Activated CD4-positive, alpha-beta memory T cell treated with anti-CD3 and anti-CD28 coated beads for 36 hours (primary cell): ENCODE measurements at places on chromosomes 3 and 15. TPM values are rescaled to one million over a fixed set of nuclear protein-coding genes. Genes with fewer than 3 reads are reported as not detected.
A peak's percentile ranks its signal among the peaks of the same experiment; 100 is the strongest.

- no peaks in the 10 kb centered on the region for H3K27me3 ChIP-seq
- no peak overlapping the region for H3K27ac ChIP-seq
- no peaks in the 10 kb centered on the region for H3K36me3 ChIP-seq
- no peak overlapping the region for H3K4me3 ChIP-seq
- no peak for DNase-seq
These were observed 57.4 kb upstream of the TRAK1 start for GRCh38 chr3:42033741-42034140.

DNA sequence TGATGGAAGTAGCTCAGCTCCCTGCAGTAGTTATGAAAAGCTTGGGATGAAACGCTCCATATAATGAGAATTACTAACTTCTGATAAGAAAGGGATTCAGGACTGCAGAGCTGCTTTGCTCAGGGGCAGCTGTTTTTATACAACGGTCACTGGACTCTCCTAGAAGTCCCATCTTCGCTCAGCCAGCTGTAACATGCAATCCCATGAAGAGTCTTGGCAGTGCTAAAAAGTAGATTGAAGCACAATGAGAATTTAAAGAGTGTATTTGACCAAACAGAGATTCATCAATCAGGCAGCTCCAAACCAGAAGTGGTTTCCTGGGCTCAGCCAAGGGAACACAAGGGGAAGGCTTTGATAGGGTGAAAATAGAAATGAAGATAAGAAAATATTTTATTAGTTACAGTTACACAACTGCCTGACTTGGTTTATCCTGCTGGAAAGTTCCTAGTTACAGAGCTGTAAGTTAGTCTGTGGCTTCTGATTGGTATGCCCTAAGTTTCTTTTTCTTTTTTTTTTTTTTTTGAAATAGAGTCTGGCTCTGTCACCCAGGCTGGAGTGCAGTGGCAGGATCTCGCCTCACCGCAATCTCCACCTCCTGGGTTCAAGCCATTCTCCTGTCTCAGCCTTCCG is 24.1 kb downstream of the SIDT1 start:
- H3K4me3 ChIP-seq: no peak overlapping the region
- peaks cover 2% of the 10 kb centered on the region for H3K36me3 ChIP-seq

GRCh38 chr3:102087236-102087635 is 237.9 kb downstream of the NFKBIZ start:
- H3K4me3 ChIP-seq: no peak overlapping the region
- no peaks in the 10 kb centered on the region for H3K27me3 ChIP-seq
- H3K27ac ChIP-seq: no peak overlapping the region
- peaks cover 2% of the 10 kb centered on the region for H3K36me3 ChIP-seq

GRCh38 chr15:58457466-58457965 is 25.7 kb downstream of the LIPC start:
- no peaks in the 10 kb centered on the region for H3K36me3 ChIP-seq
- peaks cover 47% of the 10 kb centered on the region for H3K4me1 ChIP-seq
- peak overlapping the region; percentile 66 for H3K27ac ChIP-seq
- no peak overlapping the region for H3K4me3 ChIP-seq
- no peaks in the 10 kb centered on the region for H3K27me3 ChIP-seq

DNA sequence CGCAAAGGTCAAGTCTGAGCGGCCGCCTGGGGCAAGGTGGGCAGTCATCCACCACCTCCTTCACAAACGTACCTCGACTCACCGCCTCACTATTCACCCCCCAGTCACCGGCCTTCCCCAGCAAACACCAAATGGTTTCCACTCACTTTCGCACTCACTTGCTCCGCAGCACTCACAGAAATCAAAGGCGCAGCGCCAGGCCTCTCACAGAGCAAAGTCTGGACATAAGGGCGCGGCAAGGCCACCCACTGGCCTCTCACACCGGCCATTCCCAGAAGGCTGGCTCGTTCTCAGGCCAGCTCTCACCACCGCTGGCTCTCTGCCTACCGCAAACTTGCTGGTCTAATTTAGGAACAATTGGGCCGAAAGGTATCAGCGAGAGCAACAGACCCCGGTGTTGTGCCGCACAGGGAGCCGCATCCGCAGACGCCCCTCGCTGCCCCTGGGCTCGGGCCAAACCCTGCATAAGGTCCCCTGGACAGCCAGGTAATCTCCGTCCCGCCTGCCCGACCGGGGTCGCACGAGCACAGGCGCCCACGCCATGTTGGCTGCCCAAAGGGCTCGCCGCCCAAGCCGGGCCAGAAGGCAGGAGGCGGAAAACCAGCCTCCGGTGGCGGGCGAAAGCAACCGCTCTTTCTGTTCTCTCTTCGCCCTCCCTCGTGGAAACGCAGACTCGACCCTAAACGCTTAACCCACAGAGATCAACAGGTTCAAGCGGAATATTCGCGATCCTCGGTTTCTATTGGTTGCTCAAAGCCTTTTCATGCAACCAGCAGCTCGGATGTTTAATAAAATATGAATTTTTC is 2.9 kb downstream of the SHOX2 start:
- peak overlapping the region; percentile 49 for H3K4me3 ChIP-seq
- DNase-seq: peak; percentile 11
- H3K36me3 ChIP-seq: peaks cover 5% of the 10 kb centered on the region
- H3K27ac ChIP-seq: peak overlapping the region; percentile 60

Gene CADM2
- total RNA-seq: not detected

GRCh38 chr3:107421170-107421792 is 44.0 kb downstream of the CCDC54 start:
- no peak overlapping the region for H3K4me3 ChIP-seq
- H3K36me3 ChIP-seq: no peaks in the 10 kb centered on the region
- H3K4me1 ChIP-seq: peaks cover 3% of the 10 kb centered on the region

- H3K27ac ChIP-seq: peak overlapping the region; percentile 67
- H3K4me1 ChIP-seq: peaks cover 78% of the 10 kb centered on the region
- DNase-seq: peak; percentile 69
- peak overlapping the region; percentile 63 for H3K4me3 ChIP-seq
- H3K36me3 ChIP-seq: peaks cover 16% of the 10 kb centered on the region
These were observed 107.1 kb upstream of the ICE2 start for GRCh38 chr15:60585743-60586708.

DNA sequence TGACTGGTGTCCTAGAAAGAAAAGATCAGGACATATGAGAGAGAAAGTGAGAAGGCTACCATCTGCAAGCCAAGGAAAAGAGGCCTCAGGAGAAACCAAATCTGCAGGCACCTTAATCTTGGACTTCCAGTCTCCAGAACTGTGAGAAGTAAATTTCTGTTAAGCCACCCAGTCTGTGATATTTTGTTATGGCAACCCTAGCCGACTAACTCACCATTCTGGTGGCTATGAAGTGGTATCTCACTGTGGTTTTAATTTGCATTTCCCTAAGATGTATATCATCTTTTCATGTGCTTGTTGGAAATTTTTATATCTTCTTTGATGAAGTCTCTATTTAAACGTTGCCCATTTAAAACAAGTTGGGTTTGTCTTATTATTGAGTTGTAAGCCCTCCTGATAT is 40.6 kb downstream of the ILDR1 start:
- no peaks in the 10 kb centered on the region for H3K4me1 ChIP-seq
- H3K27me3 ChIP-seq: peaks cover 5% of the 10 kb centered on the region
- no peak overlapping the region for H3K4me3 ChIP-seq
- no peak overlapping the region for H3K27ac ChIP-seq

Gene TIMP4
- total RNA-seq: 0.36 TPM

DNA sequence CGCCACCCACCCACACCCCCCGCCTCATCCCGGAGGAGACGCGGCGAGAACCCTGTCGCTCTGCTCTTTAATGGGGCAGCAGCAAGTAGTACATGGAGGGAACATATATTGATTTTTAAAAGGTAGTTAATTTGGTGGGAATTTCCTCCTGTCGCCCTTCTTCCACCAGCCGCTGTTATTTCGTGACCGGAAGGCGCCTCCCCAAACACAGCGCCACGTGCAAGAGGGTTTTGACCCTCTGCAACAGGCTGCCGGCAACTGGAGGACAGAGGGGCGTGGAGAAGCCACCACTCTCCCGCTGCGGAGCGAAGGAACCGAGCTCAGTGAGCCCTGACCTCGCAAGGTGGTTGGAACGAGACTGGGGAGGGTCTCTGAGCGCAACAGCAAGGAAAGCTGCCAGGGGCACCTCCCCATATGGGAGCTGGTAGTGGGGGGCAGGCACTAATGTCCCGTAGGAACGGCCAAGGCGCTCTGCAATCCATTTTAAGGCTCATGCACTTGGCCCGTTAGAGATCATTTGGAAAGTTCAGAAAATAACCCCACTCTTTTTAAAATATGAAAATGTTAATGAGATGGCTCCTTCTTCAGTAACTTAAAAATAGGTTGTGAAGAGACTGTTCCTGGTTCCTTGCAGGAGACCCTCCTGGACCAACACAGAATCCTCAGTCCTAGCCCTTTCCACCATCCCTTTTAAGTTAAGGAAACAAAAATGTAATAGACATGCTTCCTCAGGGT is 4.3 kb downstream of the ONECUT1 start:
- no peak for DNase-seq
- H3K27ac ChIP-seq: no peak overlapping the region
- H3K36me3 ChIP-seq: no peaks in the 10 kb centered on the region
- H3K27me3 ChIP-seq: peaks cover 79% of the 10 kb centered on the region
- H3K4me1 ChIP-seq: peaks cover 38% of the 10 kb centered on the region

GRCh38 chr3:17057321-17057720 is 172.6 kb downstream of the PLCL2 start:
- DNase-seq: no peak
- H3K36me3 ChIP-seq: peaks cover 27% of the 10 kb centered on the region
- peaks cover 22% of the 10 kb centered on the region for H3K4me1 ChIP-seq
- peak overlapping the region; percentile 8 for H3K27ac ChIP-seq
- H3K4me3 ChIP-seq: no peak overlapping the region
- H3K27me3 ChIP-seq: no peaks in the 10 kb centered on the region
